Activated CD4-positive, alpha-beta T cell treated with anti-CD3 and anti-CD28 coated beads for 4 hours (primary cell): ENCODE measurements at places on chromosomes 2 and 18.

- no peak for DNase-seq
Measured at GRCh38 chr2:227394401-227394800, 6.7 kb upstream of the SCYGR1 start.

GRCh38 chr18:42412281-42412680, 457.2 kb downstream of the PIK3C3 start:
- no peak for DNase-seq

DNA sequence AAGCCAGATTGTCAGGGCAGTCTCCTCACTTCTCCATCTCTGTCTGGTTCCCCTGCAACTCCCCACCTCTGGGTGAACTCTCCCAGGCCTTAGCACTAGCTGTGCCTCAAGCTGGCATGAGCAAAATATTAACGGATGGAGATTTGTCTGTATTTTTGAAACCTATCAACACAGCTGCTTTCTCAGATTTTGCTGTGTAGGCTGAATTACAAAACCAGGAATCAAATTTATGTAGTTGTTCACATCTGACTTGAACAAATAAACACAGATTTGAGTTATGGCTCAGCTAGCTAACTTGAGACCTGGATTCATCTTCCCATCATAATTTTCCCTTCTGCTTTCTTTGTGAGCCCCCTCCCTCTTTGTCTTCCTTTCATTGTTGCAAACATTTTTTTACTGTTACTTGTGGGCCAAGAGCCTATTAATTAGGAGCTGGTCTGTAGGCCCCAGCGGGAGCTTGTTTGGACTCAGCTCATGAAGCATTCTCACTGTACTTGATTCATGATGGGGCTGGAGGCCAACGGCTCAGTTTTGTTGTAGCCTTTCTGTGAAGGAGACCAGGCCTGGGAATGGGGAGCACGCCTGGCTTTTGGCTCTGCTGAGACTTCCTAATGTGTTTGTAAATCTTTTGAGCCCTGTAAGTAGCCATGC, 164.1 kb upstream of the GATA6 start:
- no peak for DNase-seq

GRCh38 chr2:18408638-18409037, 151.8 kb downstream of the RDH14 start:
- no peak for DNase-seq

DNA sequence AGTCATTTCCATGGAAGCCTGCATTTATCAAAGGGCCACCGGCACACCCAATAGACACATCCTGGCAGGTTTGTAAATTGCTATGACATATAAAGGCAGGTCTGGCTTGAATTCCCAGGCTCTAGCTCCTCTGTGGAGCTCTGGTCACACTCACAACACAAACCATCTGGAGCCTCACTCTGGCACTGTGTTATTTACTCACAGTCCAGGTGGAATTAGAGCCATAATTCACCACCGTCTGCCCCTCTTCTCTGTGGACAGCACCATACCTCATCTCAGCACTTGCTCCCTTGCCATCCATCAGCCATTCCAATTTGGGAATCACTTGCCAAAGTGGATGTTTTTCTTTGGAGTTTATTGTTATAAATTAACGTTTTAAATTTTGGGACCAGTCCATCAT, 84.3 kb upstream of the OSR1 start:
- no peak for DNase-seq
